ENCODE measurements at places on chromosomes 13 and 19.

DNA sequence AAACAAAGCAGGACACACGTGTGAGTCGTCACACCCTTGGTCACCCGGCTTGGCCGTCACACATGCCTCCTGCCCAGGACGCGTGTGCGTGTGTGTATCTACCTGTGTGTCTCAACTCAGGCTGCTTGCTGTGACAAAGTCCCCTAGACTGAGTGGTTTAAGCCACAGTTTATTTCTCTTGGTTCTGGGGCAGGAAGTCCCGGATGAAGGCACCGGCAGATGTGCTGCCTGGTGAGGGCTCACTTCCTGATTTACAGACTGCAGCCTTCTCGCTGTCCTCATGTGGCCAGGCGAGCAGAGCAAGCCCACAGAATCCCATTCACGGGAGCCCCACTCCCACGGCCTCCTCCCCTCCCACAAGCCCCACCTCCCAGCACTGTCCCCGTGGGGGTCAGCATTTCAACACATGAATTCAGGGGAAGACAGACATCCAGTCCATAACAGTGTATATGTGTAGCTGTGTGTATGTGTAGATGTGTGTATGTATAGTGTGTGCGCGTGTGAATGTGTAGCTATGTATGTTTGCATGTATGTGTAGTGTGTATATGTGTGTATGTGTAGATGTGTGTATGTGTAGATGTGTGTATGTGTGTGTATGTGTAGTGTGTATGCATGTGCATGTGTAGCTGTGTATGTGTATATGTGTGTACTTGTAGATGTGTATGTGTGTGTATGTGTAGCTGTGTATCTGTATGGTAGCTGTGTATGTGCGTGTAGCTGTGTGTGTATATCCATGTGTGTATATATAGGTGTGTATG is 51.5 kb downstream of the MCF2L start:
- DNase-seq = no peak

DNA sequence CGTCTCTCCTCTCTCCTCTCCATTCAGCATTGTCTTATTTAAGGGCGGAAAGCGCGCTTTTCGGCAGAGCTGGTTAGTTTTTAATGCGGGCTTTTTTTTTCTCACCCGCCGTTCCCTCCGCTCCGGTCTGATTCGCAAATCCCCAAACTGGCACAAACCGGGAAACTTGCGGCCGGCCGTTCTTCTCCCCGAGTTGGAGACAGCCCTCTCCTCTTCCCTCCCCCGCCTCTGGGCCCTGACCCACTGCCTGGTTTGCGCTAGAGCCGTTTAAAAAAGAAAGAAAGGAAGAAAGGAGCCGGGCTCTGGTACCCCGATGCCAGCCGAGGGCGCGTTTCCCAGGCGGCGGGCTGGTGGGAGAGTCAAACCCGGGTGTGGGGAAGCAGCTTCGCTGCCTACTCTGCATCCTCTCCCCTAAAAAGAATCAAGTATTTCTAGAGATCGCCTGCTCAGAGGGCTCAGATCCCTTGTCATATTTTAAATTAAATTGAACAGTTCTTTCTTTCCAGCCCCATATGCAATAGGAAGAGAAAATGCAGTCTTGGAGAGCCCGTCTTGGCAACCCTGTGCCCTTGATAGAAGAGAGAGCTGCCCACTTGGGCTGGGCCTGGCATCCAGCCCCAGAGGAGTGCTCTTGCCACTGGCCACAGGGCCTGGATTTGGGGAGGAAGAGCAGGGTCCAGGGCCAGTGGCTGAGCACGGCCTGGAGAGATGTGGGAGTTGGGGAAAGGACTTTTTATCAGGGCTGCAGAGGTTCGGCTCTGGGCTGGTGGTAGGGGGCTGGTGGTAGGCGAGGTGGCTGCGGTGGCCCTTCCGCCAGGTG is 19.0 kb downstream of the NFIX start:
- no peak for DNase-seq

GRCh38 chr13:41276824-41277223 is 13.4 kb upstream of the MTRF1 start:
- no peak for DNase-seq

DNA sequence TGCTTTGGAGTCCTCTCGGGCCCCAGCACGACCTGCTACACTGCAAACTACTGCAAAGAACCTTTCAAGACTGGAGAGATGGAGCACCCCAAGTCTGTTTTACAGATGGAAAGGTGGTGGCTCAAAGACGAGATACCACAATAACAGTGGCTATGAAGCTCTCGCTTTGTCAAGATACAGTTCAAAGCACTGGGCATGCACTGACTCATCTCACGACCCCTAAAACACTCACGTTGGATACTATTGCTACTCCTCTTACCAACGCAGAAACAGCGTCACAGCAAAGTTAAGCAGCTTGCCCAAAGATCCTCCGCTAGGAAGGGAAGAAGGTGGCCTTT is 24.0 kb upstream of the LAIR1 start:
- no peak for DNase-seq

GRCh38 chr13:45994752-45995151 is 57.8 kb downstream of the ZC3H13 start:
- no peak for DNase-seq

GRCh38 chr19:4140237-4140711 is 13.2 kb upstream of the CREB3L3 start:
- DNase-seq = no peak

DNA sequence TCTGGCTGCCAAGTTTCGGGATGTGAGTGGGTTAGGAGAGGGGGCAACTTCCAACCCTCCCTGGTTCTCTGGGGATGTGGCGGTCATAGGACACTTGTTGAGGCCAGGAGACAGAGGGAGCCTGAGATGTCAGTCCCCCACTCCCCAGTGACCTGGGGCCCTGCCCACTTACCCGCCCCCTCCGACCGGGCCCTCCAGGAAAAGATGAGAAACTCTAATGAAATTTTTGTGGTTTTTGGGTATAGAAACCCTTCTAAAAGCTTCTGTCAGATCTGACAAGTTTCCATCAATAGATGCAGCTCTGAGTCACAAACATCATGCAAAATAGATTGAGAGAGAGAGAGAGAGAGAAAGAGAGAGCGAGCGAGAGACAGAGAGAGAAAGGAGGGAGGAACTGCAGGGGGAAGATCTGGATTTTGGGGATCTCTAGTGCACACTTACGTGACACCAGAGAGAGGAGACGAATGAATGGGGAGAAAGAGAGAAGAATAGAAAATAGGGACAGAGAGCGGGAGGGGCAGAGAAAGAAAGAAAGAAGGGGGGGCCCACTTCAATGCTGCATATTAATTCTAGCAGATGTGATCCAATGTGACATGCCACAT is 94.0 kb downstream of the PTPRS start:
- DNase-seq = no peak

- no peak for DNase-seq
Observed at GRCh38 chr13:41231025-41231677, 32.2 kb downstream of the MTRF1 start.

GRCh38 chr19:14553042-14553938 is 18.6 kb downstream of the NDUFB7 start:
- DNase-seq = no peak

- DNase-seq = no peak
Observed at GRCh38 chr13:55653497-55653896, 1487.2 kb upstream of the PRR20A start.

DNA sequence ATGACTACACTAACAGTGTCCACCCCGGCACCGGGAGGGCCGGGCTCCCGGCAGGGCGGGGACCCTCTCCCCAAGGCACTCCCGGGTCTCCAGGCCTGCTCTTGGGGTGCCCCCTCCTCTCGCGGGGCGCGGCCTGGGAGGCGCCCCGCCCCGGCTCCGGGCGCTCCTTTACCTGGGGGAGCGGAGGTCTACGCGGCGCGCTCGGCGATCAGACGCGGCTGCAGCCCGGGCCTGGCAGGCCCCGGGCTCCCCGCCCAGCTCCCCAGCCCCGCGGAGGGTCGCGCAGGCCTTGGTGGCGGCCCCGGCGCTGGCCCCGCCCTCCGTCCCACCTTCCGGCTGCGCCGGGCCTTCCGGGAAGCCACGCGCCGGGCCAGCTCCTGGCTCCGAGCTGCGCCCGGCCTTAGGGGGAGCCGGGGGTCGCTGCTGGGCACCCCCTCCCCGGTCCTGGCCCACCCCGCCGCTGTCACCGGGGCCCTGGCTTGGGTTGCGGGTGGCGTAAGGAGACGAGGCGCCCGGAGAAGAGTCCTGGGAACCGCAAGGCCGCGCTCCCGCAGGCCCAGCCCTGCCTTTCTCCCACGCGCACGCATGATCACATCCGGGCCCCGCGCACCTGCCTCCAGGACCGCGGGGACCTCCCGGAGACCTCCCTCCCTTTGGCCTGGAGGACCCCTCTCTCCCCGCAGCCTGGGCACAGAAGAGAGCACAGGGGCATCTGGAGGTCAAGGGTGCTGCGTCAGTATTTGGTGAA is at the start of gene C19orf12:
Gene C19orf12, minus strand, starts transcription at position 309 of the 748 bp plus-strand sequence. CDS start 6,848 bp downstream, outside the sequence.
- DNase-seq = peak; percentile 54

DNA sequence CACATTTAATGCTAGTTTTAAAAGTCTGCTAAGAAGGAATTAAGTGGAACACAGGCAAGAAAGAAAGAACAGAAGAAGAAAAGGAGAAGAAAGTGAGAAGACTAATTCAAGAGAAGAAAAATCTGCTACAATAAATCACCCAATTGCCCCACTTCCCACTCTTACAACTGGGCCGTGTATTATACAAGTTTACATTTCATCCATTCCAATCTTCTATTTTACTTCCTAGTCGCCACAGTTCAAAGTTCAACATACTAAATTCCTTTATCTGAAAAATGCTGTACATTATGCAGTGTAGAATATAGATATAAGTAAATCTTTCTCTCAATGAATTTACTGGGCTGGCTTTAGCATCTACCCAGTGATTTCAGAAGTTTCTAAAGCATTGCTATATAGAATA is 328.2 kb downstream of the DIAPH3 start:
- DNase-seq = no peak

GRCh38 chr13:21703846-21704245 is 33.0 kb downstream of the FGF9 start:
- no peak for DNase-seq

- no peak for DNase-seq
Observed at GRCh38 chr13:41694545-41695301, 237.4 kb downstream of the RGCC start.

- no peak for DNase-seq
Observed at GRCh38 chr19:15427991-15428471, 9.2 kb upstream of the AKAP8L start.

- DNase-seq = no peak
Observed at GRCh38 chr19:3516675-3517207, 10.6 kb downstream of the FZR1 start.

- no peak for DNase-seq
Observed at GRCh38 chr13:36530050-36530789, 97.9 kb downstream of the CCNA1 start.

DNA sequence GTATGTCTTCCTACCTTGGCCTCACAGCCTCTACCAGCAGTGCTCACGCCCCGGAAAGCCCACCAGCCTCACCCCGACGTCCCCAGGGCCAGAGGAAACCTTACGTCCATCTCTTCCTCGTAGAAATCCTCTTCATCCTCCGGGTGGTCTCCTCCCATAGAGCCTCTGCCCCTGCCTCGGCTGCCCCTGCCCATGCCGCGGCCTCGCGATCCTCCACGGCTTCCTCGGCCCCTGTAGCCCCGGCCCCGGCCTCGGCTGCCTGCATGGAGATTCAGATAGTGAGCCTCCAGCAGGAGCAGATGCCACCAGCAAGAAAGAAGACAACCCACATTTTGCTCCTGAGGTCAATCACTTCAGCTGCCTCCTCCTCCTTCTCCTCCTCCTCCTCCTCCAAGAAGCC is 27.3 kb downstream of the ZC3H4 start:
- no peak for DNase-seq

DNA sequence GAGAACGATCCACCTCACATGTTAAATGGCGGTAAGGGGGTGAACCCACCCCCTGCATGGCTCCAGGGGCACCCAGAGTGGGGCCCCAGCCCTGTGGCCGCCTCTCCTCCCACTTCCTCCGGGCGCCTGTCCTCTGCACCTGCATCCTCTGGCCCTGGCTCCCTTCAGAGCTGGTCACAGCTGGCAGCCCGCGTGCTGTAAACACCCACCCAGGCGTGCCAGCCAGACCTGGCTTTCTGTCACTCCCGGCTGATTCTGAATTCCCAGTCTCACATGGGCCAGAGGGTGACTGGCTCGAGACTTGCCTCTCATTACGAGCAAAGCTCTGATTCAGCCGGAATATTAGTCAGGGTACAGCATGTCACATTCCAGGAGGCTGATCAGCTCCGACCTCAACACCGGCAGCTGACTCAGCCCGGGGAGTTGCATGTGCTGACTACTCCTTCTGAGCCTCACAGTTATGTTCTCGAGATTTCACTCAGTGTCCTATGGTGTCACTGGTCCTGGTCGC is 75.1 kb downstream of the GNG7 start:
- no peak for DNase-seq

All from activated CD8-positive, alpha-beta memory T cell treated with anti-CD3 and anti-CD28 coated beads for 48 hours (primary cell).